ENCODE measurements at places on chromosomes 5 and 9.

DNA sequence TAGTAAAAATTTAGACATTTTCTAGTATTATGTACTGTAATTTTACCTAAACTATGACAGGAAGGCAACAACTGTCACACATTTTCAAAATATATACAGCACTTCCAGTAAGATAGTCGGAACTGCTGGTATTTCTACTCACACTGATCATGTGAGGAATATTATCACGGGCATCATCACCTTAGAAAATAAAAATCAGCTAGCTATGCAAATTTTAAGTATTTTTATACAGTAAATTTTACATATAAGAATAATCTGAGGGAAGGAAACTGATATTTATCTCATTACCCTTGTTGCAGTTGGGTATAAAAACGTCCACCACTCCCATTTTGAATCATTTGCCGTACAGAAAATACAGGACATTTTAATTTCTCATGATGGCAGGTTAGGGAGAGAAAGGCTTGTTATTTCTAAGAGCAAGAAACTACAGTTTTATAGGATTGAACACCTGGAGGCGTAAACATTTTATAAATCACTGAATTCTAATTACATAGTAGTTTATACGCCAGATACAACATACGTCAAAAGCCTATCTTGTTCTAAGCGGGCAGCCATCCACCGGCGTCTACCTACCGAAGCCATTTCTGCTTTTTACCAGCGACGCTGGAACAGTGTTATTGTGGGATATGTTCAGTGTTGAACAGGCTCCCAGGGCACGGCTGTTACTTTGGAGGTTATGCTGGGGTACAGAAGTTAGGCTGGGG, 729 bp upstream of the TNPO1 start:
- DNase-seq: no peak

- no peak for DNase-seq
Measured at GRCh38 chr5:34499001-34499734, 157.0 kb upstream of the RAI14 start.

DNA sequence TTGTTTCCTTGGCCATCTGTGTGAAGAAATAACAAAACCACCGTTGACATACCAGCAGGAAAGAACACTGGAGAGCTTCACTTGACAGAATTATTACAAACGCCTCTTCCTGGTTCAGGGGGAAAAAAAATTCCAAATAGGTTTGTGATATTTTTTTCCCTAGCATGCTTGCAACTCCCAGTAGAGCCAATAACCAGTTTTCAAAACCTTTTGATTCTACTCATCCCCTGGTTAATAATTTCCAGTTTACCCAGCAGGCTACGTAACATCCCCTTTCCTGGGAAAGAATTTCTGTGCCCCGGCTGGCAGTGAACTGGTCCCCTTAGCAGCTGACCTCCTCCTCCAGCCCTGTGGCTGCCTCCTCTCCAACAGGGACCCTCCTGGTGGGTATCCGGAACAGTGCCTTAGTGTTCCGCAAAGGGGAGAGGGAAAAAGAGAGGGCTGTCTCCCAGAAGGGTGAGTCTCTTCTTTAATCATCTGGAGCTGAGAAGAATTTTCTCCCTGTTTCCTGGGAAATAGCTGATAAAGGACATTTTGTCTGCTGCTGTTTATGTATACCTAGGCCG, 72.8 kb upstream of the BOD1 start:
- no peak for DNase-seq

- no peak for DNase-seq
Measured at GRCh38 chr5:31664566-31664965, 25.6 kb downstream of the PDZD2 start.

DNA sequence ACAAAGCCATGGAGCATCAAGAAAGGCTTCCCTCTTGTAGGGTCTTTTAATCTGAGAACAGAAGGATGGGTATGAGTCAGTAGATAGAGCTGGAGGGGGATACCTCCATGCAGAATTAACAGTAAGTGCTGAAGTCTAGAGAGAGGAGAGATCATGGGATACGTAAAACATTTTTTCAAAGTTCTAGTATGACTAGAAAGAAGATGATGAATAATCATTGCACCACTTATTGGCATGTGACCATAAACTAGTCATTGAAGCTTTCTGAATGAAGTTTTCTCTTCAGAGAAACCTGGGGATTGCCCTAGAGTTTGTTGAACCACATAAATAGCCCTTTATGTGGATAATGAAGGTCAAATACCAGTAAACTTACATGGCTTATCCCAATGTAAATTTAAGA, 48.6 kb upstream of the PTPRD start:
- DNase-seq: no peak

GRCh38 chr5:35852084-35852734, 4.5 kb upstream of the IL7R start:
- DNase-seq: no peak

DNA sequence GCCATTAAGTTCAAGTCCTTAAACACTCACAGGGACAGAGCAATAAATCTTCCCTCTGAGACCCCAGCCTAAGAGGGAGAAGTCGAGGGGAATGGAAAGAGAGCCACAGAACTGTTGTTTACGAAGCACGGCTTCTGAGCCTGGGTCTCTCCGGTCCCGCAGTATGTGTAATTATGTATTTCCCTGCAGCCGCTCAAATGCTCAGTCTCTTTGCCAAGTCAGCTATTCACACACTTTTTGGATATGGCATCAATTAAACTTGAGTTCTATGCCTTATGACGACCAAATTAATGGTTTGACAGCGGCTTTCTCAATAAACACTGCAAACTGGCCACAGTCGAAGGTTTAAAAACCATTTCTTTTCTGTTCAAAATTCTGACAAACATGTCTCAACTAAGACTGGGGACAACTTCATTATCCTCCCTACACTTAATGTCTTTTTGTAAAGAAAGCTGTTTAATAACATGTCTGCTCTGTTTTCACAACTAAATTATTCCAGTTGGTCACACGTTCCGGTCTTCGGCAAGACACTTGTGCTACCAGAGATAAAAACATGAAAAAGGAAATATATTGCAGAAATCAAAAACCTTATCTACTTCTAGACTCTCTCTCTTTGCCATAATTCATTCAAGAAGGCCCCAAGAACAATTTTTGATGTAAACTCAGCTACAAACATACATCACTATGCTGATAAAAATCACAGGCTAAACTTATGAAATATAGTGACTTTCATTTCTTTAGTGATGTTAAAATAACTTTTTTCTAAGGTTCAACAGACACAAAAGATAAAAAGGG, 203.2 kb downstream of the GAPVD1 start:
- DNase-seq: no peak

DNA sequence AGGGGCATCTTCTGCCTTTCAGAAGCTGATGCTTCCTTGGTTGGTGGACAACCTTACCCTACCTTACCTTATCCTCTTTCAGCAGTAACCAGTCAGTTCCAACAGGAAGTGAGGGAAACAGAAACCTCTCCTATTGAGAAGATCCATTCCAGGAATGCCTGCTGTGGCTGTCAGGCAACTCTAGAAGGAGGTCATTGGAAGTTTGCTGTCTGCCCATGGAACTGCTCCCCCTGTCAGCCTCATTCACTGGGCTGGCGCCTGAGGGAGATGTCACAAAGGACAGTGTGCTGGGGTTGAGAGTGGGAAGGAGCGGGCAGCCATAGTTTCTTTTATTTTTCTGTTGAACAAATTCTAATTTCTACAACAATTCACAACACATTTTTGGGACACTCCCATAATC, 54.7 kb downstream of the IRX1 start:
- DNase-seq: no peak

GRCh38 chr5:145479857-145480256, 355.3 kb downstream of the PRELID2 start:
- DNase-seq: no peak

DNA sequence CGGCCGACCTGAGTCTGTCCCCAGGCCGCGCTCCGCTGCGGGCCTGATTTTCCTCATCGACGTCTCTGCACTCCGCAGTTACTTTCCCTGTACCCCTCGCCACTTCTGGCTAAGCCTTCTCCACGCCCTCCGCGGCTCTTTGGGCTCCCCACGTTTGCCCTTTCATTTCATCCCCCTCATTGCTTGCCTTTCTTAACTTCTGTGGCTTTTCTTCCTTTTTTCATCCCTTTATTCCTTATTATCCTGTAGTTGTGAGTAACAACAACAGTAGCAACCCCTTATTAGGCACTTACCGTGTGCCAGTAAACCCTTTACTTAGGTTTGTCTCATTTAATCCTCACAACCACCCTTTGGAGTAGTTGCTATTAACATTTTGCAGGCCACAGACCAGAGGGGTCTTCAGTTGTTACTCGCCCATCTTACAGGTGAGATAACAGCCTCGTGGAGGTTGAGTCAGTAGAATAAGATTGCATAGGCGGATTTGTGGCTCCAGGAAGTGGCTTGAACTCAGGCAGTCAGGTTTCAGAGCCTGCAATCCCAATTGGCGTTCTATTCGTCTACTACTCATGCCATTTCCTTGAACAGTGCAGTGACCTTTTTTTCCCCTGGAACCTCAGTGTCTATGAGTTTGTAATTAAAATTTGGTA, 724 bp downstream of the TCERG1 start:
- no peak for DNase-seq

- no peak for DNase-seq
Measured at GRCh38 chr5:43685252-43685950, 82.4 kb downstream of the NNT start.

DNA sequence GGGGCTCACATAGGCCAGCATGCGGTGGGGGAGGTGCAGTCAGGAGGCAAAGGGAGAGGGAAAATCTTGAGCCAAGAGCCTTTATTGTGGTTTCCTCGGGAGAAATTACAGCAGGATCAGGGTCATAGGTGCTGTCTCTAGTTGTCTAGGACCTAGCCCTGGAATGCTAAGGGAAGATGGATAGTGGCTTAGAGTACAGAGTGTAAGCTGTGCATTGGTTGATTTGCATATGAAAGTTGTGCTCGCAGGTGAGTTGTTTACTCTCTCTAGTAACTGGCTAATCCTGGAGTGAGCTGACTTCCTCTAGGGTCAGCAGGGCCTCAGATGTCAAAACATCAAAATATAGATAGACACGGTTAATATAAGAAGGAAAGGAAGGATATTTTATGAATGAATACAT, 877.7 kb downstream of the TLE4 start:
- DNase-seq: no peak

GRCh38 chr5:114243281-114243971, 118.4 kb upstream of the KCNN2 start:
- no peak for DNase-seq

- no peak for DNase-seq
Measured at GRCh38 chr9:133130685-133131244, 9.7 kb upstream of the RALGDS start.

GRCh38 chr9:123678038-123678877, 251.7 kb downstream of the DENND1A start:
- DNase-seq: no peak

DNA sequence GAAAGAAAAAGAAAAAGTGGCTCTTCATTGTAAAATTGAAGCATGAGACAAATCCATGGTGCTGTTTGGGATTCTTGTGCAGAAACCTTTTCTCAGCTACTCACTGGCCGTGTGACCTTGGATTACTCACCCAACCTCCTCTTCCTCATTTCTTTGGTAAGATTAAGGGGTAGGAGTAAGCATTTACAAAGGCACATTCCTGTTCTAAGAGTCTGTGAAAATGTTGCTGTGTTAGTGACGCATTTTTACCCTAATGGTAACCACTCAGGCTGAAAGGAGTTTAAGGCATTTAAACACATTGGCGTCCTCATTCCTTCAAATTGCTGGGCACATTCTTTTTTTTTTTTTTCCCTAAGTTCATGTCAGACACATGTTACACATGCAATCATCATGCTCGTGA, 4.3 kb downstream of the RAI14 start:
- no peak for DNase-seq

- no peak for DNase-seq
Measured at GRCh38 chr9:14866200-14866749, 44.0 kb downstream of the FREM1 start.

GRCh38 chr5:39309534-39309933, 54.8 kb downstream of the C9 start:
- no peak for DNase-seq

DNA sequence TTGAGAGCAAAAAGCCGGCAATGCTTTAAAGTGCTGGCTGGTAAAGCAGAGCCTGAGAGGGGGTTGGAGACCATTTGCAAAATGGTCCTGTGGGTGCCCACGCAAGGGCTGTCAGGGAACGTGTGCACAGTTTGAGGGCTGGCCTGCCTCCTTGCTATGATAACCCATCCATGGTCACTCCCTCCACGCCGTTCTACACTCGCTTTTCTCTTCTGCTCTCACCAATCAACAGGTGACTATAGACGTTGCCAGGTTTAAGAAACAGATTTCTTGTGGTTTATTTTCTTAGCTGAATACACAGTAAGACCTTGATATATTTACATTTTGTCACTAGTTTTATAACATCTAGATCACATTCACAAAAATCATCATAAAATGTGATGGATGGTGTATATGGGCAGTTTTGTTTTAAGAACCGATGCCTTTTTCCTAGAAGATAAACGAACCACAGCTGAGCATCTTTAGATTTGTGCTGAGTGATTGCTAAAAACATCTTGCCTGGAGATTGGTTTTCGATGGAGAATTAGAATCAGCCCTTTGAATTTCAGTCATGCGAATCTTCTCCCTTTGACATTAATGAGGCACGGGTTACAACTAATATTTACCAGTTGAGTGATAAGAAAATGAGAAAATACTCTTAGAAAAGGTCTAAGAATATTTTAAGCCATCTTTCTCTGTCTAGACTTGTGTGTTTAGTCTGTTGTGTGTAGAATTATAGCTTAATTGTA, 13.9 kb downstream of the MAP1B start:
- DNase-seq: no peak

DNA sequence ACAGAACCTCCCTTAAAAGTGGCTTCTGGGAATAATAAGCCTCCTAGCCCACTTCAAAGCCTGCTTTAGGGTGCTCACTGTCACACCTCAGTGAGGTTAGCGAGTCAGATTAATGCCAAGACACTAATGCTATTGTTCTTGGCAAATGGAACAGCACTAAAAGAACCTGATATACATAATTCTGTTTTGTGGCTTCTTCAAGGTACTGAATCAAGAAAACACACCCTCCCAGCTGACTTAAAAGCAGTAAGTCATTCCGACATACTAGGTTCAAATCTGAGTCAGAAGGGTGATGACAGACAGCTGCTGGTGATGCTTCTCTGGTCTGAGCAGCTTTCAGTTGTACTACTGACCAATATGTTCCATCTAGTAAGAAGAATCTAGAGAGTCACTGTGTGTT, 121.6 kb downstream of the OXCT1 start:
- DNase-seq: no peak

Measured in stimulated activated CD8-positive, alpha-beta memory T cell treated with anti-CD3 and anti-CD28 coated beads, Interleukin-4, amount 100 ng/mL, for 1 hour (primary cell).